ENCODE measurements at places on chromosomes 1 and 21.

- DNase-seq: peak; percentile 20
Measured at GRCh38 chr1:204584699-204585372, 68.6 kb downstream of the MDM4 start.

GRCh38 chr1:30198795-30199403, 524.5 kb downstream of the MATN1 start:
- DNase-seq: no peak

GRCh38 chr1:23905461-23906025, 7.6 kb downstream of the CNR2 start:
- no peak for DNase-seq

DNA sequence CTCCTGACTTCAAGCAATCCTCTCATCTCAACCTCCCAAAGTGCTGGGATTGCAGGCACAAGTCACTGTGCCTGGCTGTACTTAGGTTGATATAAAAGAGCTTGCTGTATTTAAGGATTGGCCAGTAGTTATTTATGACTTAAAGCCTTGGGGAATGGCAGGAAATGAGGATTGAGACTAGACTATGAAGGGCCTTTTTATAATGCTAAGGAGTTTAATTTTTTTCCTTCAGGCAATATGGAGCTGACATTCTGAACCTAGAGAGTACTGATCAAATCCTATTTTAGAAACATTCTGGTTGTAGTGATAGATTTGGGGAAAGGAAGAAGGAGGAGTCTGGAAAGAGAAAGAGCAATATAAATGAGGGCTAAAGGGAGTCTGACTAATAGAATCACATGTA, 44.7 kb downstream of the MSH4 start:
- no peak for DNase-seq

DNA sequence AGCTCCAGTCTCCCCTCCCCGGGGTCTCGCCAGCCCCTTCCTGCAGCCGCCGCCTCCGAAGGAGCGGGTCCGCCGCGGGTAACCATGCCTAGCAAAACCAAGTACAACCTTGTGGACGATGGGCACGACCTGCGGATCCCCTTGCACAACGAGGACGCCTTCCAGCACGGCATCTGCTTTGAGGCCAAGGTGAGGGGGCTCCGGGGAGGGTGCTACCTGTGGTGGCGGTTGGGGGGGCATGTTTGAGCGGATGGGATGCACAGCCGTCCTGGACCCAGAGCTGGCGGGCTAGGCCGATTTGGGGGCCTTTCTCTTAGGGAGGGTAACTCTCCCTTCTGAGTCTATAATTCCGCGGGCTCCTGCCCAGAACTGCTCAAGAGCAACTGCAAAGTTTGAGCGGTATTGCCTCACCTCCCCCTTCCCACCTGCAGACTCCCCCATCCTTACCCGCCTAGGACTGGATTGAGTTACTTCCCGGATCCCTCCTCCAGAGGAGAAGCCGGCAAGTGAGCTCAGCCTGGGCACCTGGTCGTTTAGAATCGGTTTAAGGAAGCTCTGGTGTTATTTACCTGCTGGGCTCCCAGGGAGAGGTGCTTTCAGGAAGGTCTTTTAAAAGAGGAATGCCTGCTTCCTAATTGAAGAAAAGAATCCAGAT, 730 bp downstream of the NOS1AP start:
- DNase-seq: no peak

DNA sequence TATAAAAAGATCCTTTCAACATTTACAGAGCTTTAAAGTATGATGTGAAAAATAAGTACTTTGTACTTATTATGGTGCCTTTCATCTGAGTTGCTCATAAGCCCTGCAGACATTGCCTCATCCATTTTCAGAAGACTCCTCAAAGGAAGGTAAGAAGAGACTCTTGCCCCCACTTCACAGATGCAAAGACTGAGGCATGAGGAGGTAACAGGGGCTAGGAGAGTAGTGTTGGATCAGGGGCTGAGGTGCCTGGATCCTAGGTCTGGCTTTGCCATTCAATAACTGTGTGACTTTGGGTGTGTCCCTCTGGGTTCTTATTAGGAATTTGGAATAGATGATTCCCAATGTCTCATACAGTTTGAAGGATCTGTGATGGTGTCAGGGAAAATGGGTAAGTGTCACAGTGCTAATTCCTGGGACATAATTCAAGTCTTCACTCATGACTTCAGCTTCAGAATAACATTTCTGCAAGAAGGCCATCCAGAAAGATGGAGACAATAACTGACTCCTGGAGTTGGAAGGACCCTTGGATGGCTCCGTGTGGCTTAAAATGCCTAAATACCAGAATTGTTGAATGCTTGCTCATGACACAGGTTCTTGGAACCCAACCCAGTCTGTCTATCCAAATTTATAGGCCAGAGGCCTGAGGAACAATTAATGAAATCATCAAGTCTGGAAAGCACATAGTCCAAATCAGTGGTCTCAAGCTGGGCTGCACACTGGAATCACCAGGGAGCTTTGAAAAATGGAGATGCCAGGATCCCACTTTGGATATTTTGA, 93.1 kb upstream of the RUNX1 start:
- DNase-seq: no peak

- DNase-seq: peak; percentile 82
Measured at GRCh38 chr1:152001631-152002584, 8.2 kb upstream of the S100A10 start.

- DNase-seq: no peak
Measured at GRCh38 chr1:23188434-23188884, 19.8 kb upstream of the LUZP1 start.

DNA sequence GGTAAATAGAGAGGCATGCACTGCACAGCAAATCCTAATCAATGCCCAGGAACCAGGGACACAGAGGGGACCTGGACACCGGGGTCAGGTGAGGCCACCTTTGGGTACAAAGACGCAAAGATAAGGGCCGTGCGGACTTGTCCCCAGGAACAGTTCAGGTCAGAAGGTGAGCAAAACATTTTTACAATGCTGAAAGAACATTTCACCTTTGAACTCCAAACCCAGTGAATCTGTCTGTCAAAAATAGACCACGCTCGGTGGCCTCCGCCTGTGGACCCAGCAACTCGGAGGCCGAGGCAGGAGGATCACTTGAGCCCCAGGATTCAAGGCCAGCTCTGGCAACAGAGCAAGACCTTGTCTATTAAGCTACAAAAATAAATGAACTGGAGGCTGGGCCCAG, 15.2 kb downstream of the TNFRSF14 start:
- no peak for DNase-seq

- DNase-seq: no peak
Measured at GRCh38 chr1:212613440-212614335, 5.1 kb downstream of the ATF3 start.

Data from D341Med (cell line).